ENCODE measurements at places on chromosomes 5 and 9.

GRCh38 chr5:82338771-82339373 lies 60.7 kb upstream of the RPS23 start:
- no peak for DNase-seq

DNA sequence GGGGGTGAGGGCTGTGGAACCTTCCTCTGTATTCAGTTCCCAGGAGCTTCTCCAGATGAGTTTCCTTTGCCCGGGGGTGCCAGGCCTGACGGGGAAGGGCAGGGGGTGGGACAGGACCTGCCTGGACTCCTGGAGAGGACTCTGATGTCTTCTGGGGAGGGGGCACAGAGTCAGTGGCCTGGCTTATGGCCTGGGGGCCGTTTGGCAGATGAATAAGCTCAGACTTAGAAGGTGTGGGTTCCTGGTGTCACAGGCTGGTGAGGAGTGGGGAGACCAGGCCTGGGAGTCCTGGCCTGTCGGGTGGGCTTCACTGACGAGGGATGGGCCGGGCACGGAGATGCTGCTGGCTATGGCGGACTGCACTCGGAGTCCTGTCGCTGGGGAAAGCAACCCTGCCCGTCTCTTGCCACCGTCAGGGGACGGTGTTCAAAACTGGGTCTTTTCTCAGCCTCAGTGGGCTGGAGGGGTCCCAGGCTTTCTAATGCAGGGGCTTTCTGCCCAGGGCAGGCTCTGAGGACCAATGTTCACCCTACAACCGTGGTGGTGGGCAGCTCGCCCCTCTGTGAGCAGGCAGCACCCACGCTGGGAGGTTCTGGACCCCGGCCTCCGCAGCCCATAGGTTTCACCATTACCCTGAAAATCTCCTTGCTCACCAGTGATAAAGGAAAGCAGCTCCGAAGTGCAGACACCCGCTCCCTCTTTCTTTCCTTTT lies 16.2 kb downstream of the COL5A1 start:
- no peak for DNase-seq

GRCh38 chr5:93422652-93423280 lies 158.3 kb downstream of the NR2F1-AS1 start:
- DNase-seq: no peak

- DNase-seq: no peak
These were observed 261.6 kb downstream of the PLK2 start for GRCh38 chr5:58198330-58198729.

- DNase-seq: no peak
These were observed 513.0 kb upstream of the ADAMTS16 start for GRCh38 chr5:4627131-4627530.

- DNase-seq: no peak
These were observed 3.8 kb downstream of the FOXD1 start for GRCh38 chr5:73444499-73445438.

- no peak for DNase-seq
These were observed 8.3 kb downstream of the FOXD1 start for GRCh38 chr5:73440262-73440661.

GRCh38 chr5:55929020-55929799 lies 65.6 kb downstream of the IL6ST start:
- no peak for DNase-seq

DNA sequence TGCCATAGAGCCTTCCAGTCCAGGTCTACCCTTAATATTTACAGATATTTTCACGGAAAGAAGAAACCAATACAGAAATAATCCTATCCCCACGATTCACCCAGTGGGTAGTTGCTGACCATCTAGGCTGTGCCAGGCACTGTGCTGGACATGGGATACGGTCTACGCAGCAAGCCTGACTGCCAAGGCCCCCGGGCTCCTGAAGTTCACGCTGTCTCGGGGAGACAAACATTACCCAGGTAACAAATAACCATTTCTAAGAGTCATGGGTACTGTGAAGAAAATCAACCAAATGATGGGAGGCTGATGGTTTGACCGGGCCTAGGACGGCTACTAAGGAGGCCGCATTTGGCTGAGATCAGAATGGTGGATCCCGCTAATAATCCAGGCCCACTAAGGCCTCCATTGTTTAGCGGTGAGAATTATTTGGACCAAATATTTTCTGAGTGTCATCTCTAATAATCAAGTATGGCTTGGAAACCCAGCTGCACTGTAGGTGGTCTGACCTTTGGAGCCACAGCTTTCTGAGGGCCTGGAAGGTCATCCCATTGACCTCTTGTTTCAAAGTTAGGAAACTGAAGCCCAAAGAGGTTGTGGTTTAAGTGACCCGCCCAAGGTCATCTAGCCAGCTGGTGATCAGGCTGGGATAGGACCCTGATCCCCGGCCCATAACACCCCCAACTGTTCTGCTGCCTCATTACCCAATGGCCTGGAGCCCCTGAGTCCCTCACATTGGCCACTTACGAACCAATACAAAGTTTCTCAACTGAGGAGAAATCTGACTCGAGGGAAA lies 82.4 kb downstream of the AK8 start:
- DNase-seq: no peak
